ENCODE measurements at places on chromosomes 11 and 22. TPM values are rescaled to one million over a fixed set of nuclear protein-coding genes. Genes with fewer than 3 reads are reported as not detected.

ARHGAP8 gene
- 1.3 TPM for total RNA-seq

MS4A15 gene
- total RNA-seq: not detected

WBP2NL gene
- total RNA-seq: 0.06 TPM

RCE1 gene
- 48.8 TPM for total RNA-seq

IL18 gene
- 101 TPM for total RNA-seq

TTC17 gene
- 30.3 TPM for total RNA-seq

Data from A549 treated with CORT108297 at 1 μM for 4 hours (cell line).